ENCODE measurements at places on chromosomes 13 and 19.

DNA sequence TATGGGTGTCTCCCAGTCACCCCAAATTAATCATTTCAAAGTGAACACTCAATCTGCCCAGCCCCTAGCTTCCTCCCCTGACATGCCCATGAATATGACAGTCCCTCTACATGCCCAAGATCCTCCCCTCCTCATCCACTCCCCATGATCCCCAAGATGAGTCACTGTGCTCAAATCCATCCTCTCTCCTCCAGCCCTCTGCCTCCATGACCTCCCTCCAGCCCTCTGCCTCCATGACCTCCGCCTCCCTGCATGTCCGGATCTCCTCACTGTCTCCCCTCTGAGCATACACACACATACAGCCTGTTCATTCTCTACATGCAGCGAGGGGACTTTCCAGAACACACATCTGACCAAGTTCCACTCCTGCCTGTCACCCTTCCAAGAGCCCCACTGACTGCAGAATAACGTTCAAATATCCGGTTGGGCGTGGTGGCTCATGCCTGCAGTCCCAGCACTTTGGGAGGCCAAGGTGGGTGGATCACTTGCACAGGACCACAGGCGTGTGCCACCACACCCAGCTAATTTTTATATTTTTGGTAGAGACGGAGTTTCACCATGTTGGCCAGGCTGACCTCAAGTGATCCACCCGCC lies 18.4 kb upstream of the FEM1A start:
- no peak for DNase-seq

GRCh38 chr19:3738477-3739220 lies 22.8 kb downstream of the APBA3 start:
- DNase-seq, result no peak

DNA sequence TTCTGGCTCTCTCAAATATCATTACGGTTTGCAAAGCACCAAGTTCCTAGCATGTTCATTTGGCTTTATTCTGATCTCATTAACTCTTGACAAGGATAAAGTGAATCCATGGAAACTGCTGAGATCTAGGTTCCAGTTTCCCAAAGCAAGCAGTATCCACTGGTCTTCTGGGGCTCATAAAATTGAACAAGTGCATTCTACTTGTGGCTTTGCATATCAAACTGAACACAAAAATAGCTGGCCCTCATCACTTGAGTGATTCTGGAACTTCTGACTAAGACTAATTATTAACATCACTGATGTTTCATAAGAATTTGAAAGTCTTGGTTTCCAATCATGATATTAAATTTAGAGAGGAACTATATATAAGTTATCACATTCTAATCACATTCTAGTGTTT lies 6.3 kb upstream of the KCTD12 start:
- DNase-seq, result no peak

- DNase-seq, result peak; percentile 54
Observed at GRCh38 chr13:113854238-113855011, 9.5 kb downstream of the GAS6 start.

GRCh38 chr19:35044317-35045117 lies 3.0 kb downstream of the HPN start:
- DNase-seq, result peak; percentile 2

DNA sequence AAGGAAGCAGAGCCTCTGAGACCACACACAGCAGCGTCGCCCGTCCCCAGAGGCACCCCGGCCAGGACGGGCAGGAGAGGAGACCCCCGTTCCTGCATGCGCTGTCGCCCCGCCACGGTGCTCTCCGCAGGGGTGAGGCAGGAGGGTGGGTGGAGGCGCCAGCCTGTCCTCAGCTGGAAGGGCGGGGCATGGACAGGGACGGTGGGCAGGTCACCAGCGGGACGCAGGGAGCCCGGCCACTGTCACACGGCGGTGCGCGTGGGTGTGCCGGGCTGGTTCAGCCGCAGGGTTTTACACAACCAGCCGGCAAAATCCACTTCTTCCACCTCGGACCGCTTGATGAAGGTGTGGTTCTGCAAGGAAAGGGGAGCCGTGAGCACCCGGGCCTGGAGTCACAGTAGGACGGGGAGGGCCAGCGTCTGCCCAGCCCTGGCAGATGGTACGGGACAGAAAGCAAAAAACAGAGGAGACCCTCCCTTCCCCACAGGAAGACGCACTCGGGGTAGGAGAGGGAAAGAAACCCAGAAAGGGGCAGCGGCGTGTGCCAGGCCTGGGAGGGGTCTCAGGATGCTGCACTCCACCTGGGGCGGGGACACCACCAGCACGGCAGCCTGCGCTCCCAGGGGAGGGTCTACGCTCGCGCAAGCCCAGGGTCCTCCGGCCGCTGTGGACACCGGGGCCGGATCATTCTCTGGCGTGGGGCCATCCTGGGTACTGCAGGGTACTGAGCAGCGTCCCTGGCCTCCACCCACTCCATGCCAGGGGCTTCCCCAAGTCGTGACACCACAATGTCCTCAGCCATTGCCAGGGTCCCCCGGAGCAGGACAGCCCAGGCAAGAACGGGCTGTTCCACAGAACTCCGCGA lies 23.9 kb upstream of the ZBTB7A start:
- DNase-seq, result no peak

- no peak for DNase-seq
Observed at GRCh38 chr19:41376241-41376997, at the start of gene TMEM91. TSS of gene TMEM91 (plus strand) at chr19:41376533. CDS start at chr19:41378310, 1,777 bp downstream.

- peak; percentile 19 for DNase-seq
Observed at GRCh38 chr13:110336681-110337080, 29.6 kb downstream of the COL4A2 start.

GRCh38 chr13:95902741-95903140 lies 150.5 kb downstream of the UGGT2 start:
- no peak for DNase-seq

GRCh38 chr13:52345048-52345447 lies 60.9 kb downstream of the THSD1 start:
- no peak for DNase-seq

DNA sequence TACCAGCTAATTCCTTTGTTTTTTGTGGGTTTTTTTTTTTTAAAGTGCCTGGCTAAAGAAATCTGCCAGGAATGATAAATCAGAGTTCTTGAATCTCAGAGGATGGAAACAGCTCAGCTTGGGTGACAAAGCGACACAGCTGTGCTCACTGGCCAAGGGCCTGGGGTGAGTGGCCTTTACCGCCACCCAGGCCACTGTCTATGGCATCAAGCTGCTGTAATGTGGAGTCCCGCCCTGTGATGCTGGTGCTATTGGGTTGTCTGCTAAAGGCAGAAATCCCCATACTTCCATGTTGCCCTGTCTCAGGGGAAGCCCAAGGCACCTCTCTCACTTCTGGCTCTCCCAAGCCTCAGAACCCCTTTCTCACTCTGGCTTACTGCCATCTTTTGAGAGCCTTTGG lies 82.6 kb upstream of the FARP1 start:
- no peak for DNase-seq

DNA sequence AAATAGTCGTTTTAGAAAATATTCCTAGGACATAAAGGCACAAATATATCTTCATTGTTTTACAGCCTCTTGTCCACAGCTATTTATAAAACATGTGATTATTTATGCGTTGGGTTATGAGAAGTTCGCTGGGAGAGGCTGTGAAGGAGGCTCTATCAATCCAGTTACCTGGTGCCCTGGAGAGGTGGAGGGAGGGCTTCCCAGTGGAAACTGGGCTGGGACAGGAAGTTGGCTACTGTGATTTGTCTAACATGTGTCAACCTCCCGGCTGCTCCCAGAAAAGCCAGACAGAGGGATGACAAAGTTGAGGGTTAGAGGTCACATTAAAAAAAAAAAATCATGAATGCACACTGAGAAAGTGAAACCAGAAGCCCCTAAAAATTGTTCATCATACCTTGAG lies 346.5 kb downstream of the ZNF536 start:
- no peak for DNase-seq

DNA sequence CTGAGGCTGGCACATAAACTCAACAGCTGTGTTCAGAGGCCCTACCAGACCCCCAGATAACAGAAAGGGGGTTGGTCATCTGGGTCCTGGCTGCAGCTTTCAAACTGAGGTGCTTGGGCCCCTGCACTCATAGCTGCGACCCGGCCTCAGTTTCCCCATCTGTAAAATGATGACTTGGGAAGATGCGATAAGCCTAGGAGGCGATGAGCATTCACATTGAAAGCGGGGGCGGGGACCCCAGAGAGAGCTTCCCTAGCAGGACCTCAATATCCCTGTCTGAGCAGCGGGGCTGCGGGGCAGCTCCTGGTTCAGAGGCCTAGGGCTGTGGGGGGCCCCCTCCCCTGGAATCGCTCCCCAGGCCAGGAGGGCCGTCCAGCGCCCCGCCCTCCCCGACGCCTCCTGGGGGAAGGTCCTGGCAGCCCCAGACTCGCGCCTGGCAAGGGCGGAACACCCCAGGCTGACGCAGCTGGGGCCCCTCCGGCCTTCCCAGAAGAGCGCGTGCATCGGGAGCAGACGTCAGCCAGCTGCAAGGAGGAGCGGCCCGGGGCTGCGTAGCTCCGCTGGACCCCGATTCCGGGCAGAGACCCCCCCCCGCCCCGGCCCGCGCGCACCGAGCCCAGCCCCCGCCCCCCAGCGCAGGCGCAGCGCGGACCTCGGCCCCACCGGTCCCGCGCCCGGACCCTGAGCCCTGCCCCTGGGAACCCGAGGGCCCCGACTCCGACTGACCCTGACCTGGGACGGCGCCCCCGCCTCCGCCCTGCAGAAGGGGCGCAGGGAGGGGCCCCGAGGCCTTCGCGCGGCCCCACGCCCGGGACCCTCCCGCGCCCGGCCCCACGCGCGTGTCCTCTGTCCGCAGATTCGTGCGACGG lies 3.5 kb downstream of the FSTL3 start:
- DNase-seq, result peak; percentile 89

- DNase-seq, result no peak
Observed at GRCh38 chr19:13355356-13355755, 150.9 kb downstream of the CACNA1A start.

- DNase-seq, result no peak
Observed at GRCh38 chr19:47754206-47755064, 9.1 kb downstream of the NOP53 start.

DNA sequence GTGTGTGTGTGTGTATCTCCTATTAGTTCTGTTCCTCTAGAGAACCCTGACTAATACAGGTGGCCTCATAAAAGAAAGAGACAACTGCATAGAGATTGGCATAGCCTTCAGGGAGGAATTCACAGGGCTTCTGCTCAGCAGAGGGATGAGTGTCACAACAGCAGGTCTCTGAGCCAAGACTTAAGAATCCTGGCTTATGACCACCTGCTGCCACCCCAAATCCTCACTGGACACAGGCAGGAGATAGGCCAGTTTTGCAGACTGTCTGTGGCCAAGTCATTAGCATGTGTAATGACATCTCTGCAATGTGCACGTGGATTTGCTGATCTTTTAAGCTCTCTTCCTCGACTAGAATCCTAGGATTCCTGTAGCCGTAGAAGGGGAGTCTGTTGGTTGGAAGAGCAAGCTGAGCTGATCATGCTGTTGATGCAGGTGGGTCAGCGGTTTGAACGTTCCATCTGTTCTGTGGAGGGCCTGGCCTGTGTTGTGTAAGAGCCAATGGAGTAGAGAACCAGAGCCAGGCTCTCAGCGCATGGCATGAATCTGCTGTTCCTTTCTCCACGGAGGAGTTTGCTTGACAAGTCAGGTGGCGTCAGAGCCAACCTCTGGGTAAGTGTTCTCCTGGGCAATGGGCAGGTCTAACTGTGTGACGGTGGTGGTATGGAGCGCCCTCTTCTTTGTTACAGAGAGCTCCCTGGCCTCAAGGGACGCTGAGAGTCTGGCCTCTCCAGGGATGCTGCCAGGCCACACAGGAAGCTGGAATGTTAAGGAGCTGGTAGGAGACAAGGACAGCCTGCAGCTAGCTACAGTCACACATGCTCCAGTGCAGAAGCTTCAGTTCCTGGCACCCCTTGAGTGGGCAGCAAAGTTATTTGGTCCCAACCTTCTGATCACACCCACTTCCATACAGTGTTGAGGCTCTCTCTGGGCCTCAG lies 503.1 kb downstream of the FOXO1 start:
- no peak for DNase-seq

DNA sequence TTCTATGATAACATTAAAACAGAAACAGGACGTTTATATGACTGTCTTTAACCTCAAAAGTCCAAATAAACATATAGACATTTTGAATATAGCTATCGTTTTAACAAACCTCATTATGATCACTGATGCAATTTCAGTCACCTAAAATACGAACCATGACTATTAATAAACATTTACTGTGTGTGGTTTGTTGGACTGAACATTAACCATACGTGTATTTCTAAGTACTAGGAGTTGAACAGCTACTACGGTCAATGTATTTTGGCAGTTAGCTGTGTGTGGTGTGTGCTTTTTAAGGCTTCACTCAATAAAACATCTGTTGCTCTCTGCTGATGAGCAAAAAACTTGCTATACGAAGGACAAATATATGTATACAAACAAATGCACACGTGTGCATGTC lies 281.4 kb downstream of the ABCC4 start:
- no peak for DNase-seq

DNA sequence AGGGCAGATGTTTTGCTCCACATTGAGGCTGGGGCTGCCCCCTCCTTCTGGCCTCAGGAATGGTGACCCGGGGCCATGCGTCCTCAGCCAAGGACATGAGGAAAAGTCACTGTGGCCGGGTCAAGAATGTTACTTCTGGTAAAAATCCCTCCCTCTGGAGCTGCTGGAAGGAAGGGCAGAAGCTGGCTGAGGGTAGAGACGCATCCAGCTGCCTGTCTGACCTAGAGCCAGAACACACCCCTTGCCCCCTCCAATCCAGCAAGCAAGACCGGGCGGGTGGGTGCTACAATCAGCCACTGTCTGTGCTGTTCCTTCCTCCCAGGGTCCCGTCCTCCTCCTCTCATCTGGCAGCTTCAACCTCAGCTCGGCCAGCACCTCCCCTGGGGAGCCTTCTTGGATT lies 59.0 kb downstream of the PTPRS start:
- peak; percentile 65 for DNase-seq

- peak; percentile 76 for DNase-seq
Observed at GRCh38 chr19:48630296-48631063, 6.7 kb downstream of the DBP start.

Measured in left hindlimb (tissue), 1 donor.